Right atrium auricular region (tissue), 2 donors: ENCODE measurements at places on chromosomes 2 and 18. TPM values are rescaled to one million over a fixed set of nuclear protein-coding genes. Genes with fewer than 3 reads are reported as not detected.
A peak's percentile ranks its signal among the peaks of the same experiment; 100 is the strongest.

Gene MRPS9
- total RNA-seq: 51.4 TPM

Gene FRZB
- total RNA-seq: 2.4 TPM

Gene SLC5A7
- total RNA-seq: not detected

Gene IGFBP5
- total RNA-seq: 169 TPM

Gene CLIP4
- total RNA-seq: 71.0 TPM

DNA sequence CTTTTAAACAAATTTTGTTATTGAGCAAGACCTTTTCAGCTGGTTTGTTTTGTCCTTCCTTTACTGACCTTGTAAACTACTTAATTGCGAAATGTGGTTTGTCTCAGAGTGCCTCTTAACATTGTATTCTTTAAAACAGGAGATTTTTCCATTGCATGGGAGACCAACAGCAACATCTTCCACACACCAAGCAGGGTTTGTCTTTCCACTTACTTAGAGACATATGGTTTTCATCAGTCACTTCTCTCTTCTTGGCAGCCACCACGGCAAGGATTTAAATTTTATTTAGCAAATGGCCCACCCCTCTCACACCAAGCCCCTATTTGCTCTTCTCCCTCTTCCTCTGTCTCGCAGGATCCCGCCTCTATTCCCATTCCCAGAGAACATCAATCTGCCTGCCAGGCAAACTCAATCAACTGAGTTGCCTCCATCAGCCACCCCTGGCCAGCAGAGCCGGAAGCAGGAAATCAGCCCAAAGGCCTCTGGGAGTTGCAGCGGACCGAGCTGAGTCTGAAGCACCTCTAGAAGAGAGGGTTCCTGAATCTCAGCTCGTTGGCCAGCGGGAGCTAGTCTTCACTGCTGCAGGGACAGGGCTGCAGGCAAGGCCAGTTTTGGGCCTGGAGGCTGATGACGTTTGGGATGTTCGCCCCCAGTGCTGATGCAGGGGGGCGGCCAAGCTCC, 11.3 kb upstream of the CIB4 start:
- H3K27me3 ChIP-seq: no peaks in the 10 kb centered on the region
- no peak overlapping the region for H3K4me3 ChIP-seq
- no peaks in the 10 kb centered on the region for H3K4me1 ChIP-seq
- no peak overlapping the region for H3K27ac ChIP-seq
- no peak for DNase-seq
- H3K36me3 ChIP-seq: no peaks in the 10 kb centered on the region

DNA sequence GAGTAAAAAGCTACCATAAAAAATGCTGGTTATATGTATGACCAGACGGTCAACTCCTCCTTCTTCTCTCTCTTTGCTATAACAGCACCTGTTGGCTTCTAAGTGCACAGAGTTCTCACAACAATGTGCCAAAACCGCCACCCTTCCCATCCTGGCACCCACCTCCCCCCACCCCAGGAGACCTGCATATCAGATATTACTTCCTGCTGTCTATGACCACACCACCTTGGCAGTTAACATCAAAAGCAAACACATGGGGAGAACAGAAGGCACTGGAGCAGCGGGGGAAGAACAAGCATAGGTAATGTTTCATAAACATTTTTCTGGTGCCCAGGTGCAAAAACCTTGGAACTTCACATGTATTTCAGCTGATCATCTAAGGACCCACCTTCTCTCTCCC, 15.5 kb downstream of the SPRED2 start:
- H3K4me1 ChIP-seq: no peaks in the 10 kb centered on the region
- H3K27ac ChIP-seq: no peak overlapping the region
- no peak overlapping the region for H3K4me3 ChIP-seq
- no peaks in the 10 kb centered on the region for H3K36me3 ChIP-seq

DNA sequence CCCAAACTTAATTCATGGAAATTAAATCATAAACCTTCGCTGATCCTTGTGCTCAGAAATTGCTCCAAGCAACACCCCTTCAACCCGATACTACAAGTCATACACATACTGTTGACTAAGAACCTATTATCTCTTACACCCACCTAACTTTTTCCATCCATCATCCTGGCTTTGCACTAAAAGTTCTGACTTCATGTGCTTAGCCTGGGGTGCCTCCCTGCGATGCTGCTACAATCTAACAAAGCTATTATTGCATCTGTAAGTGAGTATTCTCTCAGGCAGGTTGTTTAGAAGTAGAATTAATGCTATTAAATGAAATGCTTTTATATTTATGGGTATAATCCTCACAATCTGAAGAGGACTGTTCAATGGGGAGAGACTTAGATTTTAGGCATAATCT, 619.8 kb downstream of the CCDC85A start:
- DNase-seq: no peak
- no peaks in the 10 kb centered on the region for H3K4me1 ChIP-seq
- no peak overlapping the region for H3K27ac ChIP-seq

DNA sequence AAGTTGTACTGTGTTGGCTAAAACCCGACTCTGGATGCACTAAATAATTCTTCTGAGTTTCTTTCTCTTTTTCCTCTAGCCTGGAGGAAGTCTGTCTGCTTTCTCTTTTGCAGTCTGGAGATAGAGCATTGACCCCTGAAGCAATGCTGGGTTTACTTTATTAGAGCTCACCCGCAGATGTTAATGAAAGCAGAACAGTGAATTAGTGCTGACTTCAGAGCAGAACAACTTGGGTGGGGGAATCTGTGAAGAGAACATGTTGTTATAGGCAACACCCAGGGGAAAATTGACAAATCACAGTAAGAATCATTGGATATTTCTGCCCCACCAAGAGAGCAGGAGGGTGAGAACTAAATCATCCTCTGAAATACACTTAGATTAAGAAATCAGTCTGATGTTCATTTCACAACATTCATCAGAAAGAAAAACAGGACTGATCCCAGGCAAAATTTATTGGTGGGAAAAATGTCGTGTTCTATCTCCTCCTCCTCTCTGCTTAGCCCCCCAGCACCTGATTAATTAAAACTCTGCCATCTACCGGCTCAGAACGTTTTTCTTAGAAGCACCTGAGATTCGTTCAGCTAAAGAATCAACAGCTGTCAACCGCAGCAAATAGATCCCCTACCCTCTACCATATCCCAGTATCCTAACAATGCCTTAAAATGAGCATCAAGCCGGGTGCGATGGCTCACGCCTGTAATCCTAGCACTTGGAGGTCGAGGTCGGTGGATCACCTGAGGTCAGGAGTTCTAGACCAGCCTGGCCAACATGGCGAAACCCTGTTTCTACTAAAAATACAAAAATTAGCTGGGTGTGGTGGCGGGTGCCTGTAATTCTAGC, 165.1 kb downstream of the FMNL2 start:
- peak overlapping the region; percentile 78 for H3K27ac ChIP-seq
- no peak overlapping the region for H3K4me3 ChIP-seq
- H3K36me3 ChIP-seq: no peaks in the 10 kb centered on the region
- DNase-seq: no peak

GRCh38 chr18:48036641-48037421, 106.4 kb upstream of the SMAD2 start:
- no peak overlapping the region for H3K4me3 ChIP-seq
- peaks cover 19% of the 10 kb centered on the region for H3K4me1 ChIP-seq
- H3K27ac ChIP-seq: no peak overlapping the region
- no peak for DNase-seq

GRCh38 chr2:71784734-71785511, 331.6 kb downstream of the DYSF start:
- peak; percentile 55 for DNase-seq
- H3K36me3 ChIP-seq: no peaks in the 10 kb centered on the region
- no peaks in the 10 kb centered on the region for H3K4me1 ChIP-seq
- H3K27ac ChIP-seq: no peak overlapping the region

DNA sequence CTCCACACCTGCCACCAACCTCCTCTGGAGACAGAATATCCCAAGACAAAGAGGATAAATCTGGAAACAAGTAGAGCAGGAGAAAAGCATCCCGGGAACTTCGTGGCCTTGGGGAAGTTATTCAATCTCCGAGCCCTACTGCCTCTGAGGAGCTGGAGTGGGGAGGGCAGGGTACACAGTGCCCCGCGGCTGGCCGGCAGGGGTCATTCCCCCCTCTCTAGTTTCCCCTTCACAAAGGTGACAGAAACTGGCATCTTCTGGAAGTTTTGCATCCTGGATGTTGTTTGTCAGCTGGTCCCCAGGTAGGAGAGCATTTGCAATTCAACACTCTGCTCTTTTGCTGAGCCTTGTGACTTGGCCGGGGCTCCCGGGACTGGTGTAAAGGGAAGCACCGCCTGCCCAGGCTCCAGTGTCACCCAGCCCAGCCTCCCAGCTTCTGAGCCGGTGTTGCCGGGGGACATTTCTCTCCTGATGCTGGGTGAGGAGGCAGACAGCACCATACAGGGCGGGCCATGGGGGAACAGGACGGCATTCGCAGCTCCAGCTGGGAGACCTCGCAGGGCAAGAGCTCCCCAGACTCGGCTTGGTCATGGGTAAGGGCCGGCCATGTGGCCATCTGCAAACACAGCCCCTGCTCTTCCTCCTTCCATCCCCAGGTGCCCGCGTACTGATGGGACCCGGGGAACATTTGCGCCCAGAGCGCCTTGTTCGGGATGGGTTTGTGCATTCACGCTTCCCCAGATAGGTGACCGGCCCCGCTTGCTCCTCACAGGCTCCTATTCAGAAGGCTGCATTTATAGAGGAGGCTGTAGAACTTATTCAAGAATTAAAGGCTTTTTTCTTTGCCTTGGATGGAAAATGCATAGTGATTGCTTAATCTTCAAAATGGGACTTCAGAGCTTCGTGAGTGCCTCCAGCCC, 7.4 kb upstream of the NTSR2 start:
- H3K36me3 ChIP-seq: no peaks in the 10 kb centered on the region
- peak overlapping the region; percentile 12 for H3K27ac ChIP-seq
- no peak overlapping the region for H3K4me3 ChIP-seq
- H3K4me1 ChIP-seq: no peaks in the 10 kb centered on the region

DNA sequence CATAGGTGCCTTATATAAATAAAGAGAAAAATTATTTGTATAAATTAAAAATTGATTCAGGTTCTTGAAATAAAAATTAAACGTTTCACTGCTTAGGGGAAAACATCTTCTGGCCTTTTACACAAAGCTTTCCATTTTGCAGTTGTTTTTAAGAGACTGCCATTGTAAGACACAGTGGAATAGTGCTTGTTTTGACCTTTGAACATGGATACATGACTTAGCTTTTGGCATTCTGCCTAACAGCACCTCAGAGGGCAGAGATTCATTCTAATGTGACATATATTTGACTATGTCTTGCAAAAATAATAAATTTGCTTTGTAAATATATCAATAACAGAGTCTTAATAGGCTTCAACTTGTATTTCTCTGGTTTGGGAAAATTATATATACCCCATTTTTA, 142.1 kb downstream of the SLC4A10 start:
- DNase-seq: no peak
- H3K4me1 ChIP-seq: no peaks in the 10 kb centered on the region
- H3K4me3 ChIP-seq: no peak overlapping the region
- H3K27me3 ChIP-seq: no peaks in the 10 kb centered on the region

DNA sequence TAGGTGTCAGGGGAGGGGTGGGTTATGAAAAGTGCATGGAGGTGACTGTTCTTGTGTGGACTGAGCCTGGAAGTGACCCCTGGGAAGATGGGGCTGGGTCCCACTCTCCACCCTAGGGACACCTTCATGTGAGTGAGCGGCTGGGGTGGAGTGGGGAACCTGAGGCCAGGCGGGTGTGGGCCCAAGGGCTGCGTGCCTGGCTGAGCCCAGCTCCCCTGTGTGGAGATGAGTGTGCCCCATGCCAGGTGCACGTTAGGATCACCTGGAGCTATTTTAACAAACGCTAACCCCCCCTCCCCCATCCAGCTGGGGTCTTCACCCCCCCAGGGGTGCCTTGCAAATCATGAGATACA, 26.5 kb downstream of the ZAP70 start:
- no peak overlapping the region for H3K4me3 ChIP-seq
- no peaks in the 10 kb centered on the region for H3K4me1 ChIP-seq
- no peaks in the 10 kb centered on the region for H3K27me3 ChIP-seq
- no peak overlapping the region for H3K27ac ChIP-seq
- H3K36me3 ChIP-seq: no peaks in the 10 kb centered on the region

DNA sequence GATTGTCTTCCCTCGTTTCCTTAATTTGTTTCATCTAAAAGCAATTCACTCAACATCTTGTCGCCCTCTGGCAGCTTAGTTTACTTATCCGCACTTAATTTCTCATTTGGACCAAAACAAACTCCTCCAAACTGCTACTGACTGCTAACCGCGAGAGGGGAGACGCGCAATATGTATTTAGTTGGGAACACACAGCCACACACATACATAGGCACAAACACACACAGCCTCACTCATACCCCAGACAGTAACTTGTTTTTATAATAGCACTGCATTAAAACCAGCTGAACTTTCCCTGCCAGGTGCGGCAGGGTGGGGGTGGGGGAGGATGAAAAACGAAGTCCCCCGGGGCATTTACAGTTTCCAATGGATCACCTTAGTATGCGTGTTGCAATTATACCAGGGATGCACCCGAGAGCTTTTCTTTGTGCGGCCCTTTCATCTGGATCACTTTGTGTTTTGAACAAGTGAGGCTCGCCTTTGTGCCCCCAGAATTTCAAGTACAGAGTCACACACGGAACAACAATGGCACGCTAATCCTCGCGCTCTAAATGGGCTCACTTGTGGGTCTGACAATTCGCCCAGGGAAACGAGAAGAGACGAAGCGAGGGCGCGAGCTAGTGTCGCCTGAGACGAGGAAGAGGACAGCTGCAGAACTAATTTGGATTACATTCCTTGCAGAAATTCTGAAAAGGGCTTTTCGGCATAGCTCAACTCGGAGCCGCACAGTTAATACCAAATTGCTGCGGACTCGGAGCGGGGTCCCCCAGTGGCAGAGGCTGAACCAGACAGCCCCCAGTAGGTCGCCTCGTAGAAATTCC, 2.4 kb downstream of the ERBB4 start:
- DNase-seq: no peak
- no peaks in the 10 kb centered on the region for H3K36me3 ChIP-seq
- peak overlapping the region; percentile 66 for H3K4me3 ChIP-seq
- H3K27ac ChIP-seq: peak overlapping the region; percentile 81

DNA sequence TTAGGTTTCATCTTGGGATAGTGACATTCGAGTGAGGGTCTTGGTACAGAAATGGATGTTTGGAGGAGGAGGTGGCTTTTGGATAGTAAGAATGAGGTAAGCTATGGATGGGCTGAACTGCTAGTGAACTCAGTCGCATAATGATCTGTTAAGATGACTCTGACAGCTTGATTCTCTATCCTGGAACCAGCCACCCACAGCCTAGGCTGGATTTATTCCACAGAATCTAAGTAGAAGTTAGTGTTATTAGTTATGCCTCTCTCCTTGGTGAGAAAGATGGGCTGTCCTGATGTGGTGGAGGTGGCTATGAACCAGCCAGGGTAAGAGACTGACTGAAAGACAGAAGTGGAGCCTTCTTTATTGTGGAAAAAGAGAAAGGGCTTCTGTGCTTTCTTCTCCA, 22.4 kb downstream of the IL36A start:
- no peaks in the 10 kb centered on the region for H3K36me3 ChIP-seq
- H3K27me3 ChIP-seq: no peaks in the 10 kb centered on the region

GRCh38 chr2:202408546-202409140, 32.5 kb downstream of the BMPR2 start:
- no peak overlapping the region for H3K4me3 ChIP-seq
- no peaks in the 10 kb centered on the region for H3K27me3 ChIP-seq
- H3K36me3 ChIP-seq: no peaks in the 10 kb centered on the region
- no peak for DNase-seq
- H3K4me1 ChIP-seq: peaks cover 7% of the 10 kb centered on the region
- H3K27ac ChIP-seq: no peak overlapping the region

GRCh38 chr2:195343540-195343939, 313.5 kb upstream of the SLC39A10 start:
- H3K27me3 ChIP-seq: no peaks in the 10 kb centered on the region
- H3K27ac ChIP-seq: no peak overlapping the region
- no peaks in the 10 kb centered on the region for H3K4me1 ChIP-seq
- no peak overlapping the region for H3K4me3 ChIP-seq
- DNase-seq: no peak
- no peaks in the 10 kb centered on the region for H3K36me3 ChIP-seq
